NCI-H187 treated with DMSO at 0.1 percent for 48 hours (cell line): ENCODE measurements at places on chromosomes 11 and 22.

- no peak for DNase-seq
Measured at GRCh38 chr22:42969348-42969975, 45.5 kb downstream of the PACSIN2 start.

GRCh38 chr11:129814244-129815014 lies 1.2 kb upstream of the TMEM45B start:
- no peak for DNase-seq

DNA sequence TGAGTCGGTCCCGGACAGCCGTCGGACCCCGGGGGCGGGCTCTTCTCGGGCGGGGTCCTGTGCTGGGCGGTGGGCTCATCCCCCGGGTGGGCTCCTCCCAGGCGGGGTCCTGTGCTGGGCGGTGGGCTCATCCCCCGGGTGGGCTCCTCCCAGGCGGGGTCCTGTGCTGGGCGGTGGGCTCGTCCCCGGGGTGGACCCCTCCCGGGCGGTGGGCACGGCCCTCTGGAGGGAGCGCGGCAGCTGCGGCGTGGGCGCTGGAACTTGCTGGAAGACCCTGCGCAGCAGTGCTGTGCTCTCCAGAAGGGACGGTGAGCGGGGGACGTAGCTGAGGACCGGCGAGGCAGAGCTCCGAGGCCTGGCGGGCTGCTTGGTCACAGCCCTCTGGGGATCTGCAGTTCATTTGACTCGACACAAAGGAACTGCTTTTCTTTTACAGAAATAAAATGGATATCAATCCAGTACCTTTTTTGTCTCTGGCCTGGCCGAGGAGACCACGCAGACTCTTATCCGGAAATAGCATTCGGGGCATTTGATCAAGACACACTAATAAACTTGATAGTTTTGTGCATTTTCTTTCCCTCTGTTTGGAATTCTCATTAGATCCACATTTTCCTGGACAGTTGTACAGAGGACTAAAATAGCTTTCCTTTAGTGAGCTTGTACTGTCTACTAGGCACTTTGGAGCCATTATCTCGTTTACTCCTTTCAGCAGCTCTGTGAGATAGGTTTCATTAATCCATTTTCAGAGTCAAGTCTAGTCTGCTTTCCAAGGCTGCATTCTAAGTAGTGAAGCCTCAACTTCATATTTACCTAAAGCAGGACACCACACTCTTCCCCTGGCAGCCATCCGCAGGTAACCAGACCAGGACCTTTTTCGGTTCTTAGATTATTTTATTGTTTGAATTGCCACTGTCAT lies 812 bp downstream of the JAM3 start:
- DNase-seq = no peak

- DNase-seq = no peak
Measured at GRCh38 chr11:78414321-78415051, 3.1 kb downstream of the GAB2 start.

DNA sequence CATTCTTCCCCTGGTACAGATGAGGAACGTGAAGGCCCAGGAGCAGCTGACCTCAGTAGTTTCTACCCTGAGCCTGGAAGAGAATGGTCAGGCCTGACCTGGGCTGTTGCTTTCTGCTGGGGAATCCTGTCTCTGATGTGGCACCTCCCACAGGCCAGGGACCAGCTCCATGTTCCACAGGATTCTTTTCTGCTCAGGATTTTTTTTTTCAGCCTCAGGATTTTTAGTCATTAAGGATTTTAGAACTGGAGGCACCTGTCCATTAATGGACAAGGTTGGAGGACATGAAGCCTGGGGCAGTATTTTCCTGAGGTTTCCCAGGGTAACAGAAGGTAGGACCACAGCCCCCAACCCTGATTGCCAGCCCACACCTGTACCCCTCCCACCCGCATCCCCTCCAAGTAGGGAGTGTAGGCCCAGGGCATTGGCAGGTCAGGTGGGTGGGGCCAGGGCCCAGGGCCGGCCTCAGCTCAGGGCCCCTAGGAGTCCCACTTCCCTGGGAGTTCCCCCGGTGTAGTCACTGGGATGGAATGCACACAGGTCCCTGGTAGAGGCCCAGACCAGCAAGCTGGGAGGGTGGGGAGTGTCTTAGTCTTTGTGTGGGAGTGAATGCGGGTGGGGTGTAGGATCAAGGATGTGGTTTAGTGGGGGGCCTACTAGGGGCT lies 16.1 kb downstream of the BIK start:
- no peak for DNase-seq

- no peak for DNase-seq
Measured at GRCh38 chr22:23236440-23237184, 56.3 kb downstream of the BCR start.

- no peak for DNase-seq
Measured at GRCh38 chr11:67731583-67731982, 57.2 kb upstream of the ALDH3B2 start.

DNA sequence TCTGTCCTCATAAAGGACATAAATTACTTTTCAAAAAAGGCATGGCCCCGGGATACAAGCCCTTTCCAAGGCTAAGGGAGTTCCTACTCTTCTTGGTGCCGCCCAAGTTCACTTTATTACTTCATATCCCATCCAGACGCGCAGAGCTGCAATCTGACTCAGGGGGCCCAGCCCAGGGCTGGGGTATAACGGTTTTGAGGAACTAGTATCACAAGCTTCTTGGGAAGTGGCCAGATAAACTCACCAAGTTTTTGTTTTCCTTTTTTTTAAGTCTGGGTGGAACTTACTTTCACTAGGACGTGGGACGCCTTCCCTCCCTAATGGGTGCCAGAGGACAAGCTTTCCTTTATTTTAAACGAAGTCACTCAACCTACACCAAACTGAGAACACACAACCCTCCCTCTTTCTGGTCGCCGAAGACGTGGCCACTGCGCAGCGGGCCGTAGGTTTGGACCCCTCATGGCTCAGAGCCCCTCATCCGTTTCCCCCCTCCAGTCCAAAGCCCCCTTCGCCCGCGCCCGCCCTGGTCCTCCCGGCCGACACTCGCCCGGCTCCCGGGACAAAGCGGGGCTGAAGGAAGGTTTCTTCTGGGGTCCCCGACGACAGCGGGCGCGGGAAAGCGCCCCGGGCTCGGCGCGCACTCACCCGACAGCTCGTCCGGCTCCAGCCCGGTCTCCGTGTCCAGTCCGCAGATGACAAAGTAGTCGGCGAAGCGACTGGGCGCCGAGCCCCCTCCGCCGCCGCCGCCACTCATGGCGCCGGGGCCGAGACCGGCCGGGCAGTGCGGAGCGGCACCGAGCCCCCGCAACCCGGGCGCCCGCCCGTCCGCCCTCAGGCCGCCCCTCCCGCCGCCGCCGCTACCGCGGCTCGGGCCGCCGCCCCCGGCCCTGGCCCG lies 587 bp downstream of the DENND5A start:
- DNase-seq = no peak

- DNase-seq = no peak
Measured at GRCh38 chr11:65526744-65527143, 1.9 kb downstream of the SCYL1 start.

DNA sequence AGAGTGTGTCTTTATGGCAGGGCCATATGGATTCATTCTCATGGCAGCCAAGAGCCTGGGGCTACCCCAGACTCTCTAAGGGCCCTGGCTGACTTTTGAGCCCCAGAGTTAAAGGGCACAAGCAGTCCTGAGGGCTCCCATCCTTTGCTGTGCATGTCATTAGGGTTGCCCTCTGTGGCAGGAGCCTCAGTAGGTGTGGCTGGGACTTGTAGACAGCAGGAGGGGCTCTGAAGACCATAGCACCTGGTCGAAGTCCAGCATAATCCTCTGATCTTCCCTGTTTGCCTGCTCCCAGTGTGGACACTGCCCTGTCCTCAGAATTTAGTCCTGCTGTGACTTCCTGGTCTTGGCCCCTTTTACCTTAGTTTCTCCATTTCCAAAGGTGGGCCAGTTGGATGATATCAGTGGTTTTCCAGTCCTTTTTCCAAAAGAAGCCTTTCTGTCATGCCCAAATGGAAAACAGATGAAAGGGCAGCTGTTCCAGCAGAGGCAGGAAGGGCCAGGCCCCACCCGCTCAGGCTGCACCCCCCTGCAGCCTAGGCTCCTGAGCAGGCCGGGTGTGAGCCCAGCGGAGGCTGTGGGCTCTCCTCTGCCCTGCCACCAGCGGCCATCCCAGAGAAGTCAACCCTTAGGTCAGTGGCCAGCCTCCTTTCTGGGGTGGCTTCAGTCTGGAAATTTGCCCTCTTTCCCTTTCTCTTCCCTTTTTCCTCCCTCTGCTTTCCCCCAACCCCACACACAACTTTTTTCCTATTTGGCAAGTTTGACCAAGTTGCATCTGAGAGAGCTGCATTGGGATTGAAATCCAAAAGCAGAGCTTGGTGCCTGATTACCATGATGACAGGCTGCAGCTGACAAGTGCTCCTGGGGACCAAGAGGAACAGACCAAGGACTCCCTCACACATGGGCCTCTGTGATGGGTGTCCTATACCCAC lies 32.8 kb upstream of the SUSD2 start:
- no peak for DNase-seq

- DNase-seq = no peak
Measured at GRCh38 chr11:116224154-116224888, 548.5 kb downstream of the BUD13 start.

- no peak for DNase-seq
Measured at GRCh38 chr22:41969110-41969646, at the start of gene SEPTIN3. Gene SEPTIN3 (plus strand): TSS chr22:41969443. CDS start chr22:41971493, 2,050 bp downstream.

- DNase-seq = no peak
Measured at GRCh38 chr22:29260031-29260560, 7.7 kb downstream of the RHBDD3 start.

GRCh38 chr11:1484695-1485503 lies 1.7 kb downstream of the MOB2 start:
- DNase-seq = no peak

DNA sequence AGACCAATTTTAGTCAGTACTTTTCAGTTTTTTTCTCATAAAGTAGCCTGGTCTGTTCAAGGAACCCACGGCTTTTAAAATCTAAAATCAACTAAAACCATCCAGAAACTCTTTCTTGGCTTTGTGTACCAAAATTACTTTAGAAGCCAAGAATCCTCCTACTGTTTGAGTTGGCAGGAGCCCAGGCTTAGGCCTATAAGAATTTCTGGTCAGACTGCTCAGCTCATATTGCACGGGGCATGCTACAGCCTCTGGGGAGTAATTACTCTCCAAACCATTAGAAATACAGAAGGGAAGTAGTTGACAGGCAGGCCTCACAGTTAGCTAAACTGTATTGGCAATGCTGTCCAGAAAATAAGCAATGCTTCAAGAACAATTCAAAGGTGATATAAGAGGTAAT lies 1862.9 kb upstream of the RAG2 start:
- no peak for DNase-seq
